ENCODE measurements at places on chromosomes 6 and 20.

DNA sequence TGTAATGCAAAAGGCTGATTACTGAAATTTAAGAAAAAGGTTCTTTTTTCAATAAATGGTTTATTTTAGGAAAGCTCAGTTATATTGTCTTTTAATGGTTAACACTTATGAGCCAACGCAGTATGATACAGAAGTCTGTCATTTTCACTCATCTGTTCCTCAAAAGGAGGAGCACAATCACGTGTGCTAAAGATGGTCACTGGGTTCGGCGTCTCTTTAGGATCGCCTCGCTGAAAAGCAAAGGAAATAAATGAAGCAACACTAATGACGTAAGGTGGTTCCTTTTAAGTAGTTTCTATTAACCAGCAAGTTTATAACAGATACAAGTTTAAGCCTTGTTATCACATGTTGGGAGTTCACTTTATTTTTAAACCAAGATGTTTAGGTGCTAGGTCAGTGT lies 125.7 kb downstream of the MAP3K4 start:
- DNase-seq = no peak

DNA sequence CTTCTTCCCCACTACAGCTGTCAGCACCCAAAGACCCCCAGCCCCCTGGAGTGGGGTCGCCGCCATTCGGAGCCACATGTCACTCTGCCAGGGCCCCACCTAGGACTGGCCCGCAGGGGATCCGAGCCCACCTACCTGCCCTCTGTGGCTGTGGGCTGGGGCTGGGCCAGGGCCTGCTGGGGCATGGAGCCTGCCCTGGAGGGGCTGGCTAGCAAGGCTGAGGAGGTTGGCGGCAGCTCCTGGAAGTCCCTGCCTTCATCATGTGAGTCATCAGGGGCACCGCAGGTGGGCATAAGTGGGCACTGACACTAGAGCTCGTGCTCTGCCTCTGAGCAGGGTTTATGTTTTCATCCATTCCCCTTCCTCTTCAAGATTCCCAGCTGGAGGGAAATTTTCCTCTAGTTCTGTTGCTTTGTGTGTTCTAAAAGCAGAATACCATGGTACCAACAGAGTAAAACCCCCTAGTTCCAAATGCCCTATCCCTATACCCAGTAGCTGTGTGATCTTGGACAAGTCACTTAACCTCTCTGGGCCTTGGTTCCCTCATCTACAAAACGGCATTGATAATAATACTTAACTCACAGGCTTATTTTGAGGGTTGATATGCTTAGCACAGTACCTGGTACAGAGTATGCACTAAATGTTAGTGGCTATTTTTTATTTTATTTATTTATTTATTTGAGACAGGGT lies 8.7 kb upstream of the FANCE start:
- DNase-seq = no peak

- no peak for DNase-seq
Measured at GRCh38 chr20:59004763-59005522, 2.1 kb downstream of the CTSZ start.

GRCh38 chr20:18639501-18639979 lies 51.7 kb downstream of the DTD1 start:
- no peak for DNase-seq

GRCh38 chr6:159309723-159310122 lies 140.5 kb downstream of the FNDC1 start:
- no peak for DNase-seq

- no peak for DNase-seq
Measured at GRCh38 chr6:114569669-114570068, 226.8 kb upstream of the HS3ST5 start.

DNA sequence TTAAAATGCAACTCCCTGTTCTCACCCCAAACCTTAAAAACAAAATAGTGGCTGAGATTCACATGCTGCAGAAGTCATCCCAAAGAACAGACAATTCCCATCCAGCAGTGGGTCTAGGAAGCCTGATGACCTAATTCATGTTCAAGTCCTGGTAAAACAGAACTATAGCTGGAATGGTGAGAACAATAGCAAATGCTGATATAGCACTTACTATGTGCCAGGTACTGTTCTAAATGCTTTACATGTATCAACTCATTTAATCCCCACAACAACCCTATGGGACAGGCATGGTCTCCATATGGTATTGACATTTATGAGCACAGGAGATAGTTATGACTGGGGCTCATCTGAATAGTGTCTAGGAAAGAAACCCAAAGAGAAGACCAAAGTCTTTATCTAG lies 5.6 kb downstream of the DDO start:
- DNase-seq = no peak

- DNase-seq = no peak
Measured at GRCh38 chr20:51034988-51035656, 12.2 kb upstream of the KCNG1 start.

GRCh38 chr20:47428164-47428563 lies 71.7 kb upstream of the ZMYND8 start:
- DNase-seq = no peak

DNA sequence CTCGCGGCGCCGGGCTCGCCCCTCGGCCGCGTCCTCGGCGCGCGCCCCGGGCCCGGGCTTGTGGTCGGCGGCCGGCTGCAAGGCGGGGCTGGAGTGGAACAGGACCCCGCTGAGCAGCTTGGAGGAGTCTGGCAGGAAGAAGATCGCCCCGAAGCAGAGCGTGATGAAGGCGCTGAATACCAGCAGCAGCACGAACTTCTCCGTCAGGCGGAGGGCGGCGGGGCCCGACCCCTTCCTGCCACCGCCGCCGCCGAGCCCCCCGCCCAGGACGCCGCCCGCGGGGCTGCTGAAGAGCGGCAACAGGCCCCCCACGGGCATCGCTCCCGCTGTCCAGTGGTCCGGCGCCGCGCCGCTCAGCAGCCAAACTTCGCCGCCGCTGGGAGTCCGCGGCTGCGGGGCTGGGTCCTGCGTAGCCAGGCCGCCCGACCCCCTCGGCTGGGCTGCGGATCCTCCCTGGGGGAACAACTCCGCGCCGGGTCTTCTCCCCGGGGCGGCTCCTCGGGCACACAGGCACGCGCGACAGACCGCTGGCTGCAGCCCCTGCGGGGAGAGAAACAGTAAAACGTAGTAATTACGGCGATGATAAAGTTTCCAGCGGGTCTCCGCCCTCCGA lies 707 bp downstream of the MAN1A1 start:
- no peak for DNase-seq

GRCh38 chr20:59818911-59819310 lies 114.5 kb downstream of the SYCP2 start:
- DNase-seq = no peak

DNA sequence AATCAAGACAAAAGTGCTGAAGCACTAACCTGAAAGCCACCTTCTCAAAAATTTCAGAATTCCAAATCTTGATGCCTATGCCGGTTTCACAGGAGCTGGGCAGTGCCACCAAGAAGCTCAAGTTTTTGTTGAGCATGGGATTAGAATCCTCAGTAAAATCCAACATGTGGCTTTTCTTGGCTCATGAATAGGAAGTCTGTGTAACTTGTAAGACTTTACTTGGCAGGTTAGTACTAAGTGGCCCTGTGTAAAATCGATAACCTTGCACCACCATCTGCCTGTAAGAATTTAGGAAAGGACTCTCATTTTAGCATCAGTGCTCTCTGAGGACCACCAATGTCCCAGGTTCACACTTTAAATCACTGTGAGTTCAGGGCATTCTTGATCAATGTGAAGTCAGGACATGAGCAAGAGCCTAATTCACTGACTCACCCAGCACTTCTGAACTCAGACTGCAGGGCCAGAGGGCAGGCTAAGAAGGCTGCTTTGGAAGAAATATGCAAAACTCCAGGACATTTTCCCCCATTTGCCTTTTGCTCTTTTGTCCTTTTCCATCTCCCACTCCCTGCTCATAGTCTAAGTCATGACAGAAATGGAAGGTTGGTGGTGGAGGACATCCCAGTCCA lies 113.2 kb downstream of the EDN1 start:
- no peak for DNase-seq

DNA sequence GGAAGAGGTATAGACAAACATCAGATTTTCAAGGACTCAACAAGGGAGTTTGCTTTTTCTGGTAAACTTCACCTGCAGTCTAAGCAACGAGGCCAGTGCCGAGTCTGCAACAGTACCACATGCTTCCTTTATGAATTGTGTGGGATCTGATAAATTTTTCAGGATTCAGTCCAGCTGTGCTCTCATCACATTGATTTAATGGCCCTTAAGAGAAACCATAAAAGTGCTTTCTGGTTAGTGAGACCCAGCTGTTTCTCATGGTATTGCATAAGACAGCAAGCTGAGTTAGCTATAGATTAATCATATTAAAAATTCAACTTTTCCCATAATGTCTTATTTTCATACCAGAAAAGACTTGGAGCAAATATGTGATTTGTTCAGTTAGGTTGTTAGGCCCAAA lies 291.4 kb downstream of the CENPW start:
- DNase-seq = no peak

- DNase-seq = no peak
Measured at GRCh38 chr20:60962367-60963045, 289.6 kb upstream of the CDH4 start.

- DNase-seq = no peak
Measured at GRCh38 chr20:1897541-1897940, 2.3 kb downstream of the SIRPA start.

- no peak for DNase-seq
Measured at GRCh38 chr6:21597801-21598673, 4.5 kb downstream of the SOX4 start.

DNA sequence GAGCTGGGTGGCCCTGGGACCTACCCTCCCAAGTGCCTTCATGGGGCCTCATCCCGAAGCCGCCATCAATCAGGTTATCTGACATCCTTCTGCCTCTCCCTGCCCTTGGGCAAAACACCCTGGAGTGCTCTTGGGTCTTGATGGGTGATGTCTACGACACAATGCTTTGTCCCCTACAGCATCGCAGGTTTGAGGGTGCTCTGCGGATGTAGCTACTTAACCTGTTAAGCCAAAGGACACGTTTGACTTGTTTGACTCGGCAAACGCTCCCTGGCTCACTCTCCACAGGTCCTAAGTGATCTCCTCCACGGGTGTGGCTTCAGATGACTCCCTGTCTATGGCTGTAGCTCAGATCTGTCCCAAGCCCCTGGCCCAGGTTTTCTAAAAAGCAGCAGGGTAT lies 35.6 kb downstream of the TBC1D7 start:
- no peak for DNase-seq

DNA sequence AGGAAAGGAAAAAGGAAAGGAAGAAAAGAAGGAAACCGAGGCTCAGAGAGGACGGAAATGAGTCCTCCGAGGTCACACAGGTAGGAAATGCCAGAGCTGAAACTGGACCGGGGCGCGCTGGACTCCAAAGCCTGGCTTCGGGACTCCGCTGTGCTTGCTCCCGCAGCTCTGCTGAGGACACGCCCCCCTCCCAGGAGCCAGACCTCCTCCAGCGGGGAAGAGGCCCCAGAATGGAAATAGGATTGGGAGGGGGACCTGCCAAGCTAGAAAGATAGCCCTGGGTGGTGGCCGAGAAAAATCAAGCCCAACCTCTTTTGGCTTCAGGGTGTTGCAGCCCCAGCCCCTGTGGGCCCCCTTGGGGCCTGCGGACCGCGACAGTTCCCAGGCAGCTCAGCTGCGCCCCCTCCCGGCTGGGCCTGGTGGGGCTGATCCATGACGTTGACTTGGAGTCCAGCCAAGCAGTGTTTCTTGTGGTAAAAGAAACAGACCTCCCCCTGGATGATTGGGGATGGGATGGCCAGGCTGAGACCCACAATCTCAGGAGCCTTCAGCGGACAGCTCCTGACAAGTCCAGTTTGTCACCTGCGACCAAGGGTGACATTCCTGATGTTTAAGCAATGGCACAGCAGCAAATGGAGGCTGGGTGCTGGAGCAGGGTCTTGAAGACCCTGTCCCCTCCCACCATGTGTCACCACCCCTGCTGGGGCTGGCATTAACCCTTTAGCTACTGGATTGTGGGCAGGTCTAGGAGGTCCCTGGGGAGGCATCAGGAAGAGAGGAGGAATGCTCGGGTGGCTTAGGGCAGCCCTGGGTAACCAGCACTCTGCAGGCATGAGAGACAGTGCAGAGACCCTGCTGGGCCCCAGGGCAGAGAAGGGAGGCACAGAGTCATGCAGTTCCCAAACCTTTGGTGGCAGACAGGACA lies 55.4 kb downstream of the RIPOR3 start:
- DNase-seq = no peak

- DNase-seq = no peak
Measured at GRCh38 chr6:15938107-15938506, 190.8 kb upstream of the MYLIP start.

- DNase-seq = no peak
Measured at GRCh38 chr6:15531973-15532372, 130.9 kb downstream of the DTNBP1 start.

GRCh38 chr6:42688281-42688680 lies 34.1 kb downstream of the PRPH2 start:
- DNase-seq = no peak

DNA sequence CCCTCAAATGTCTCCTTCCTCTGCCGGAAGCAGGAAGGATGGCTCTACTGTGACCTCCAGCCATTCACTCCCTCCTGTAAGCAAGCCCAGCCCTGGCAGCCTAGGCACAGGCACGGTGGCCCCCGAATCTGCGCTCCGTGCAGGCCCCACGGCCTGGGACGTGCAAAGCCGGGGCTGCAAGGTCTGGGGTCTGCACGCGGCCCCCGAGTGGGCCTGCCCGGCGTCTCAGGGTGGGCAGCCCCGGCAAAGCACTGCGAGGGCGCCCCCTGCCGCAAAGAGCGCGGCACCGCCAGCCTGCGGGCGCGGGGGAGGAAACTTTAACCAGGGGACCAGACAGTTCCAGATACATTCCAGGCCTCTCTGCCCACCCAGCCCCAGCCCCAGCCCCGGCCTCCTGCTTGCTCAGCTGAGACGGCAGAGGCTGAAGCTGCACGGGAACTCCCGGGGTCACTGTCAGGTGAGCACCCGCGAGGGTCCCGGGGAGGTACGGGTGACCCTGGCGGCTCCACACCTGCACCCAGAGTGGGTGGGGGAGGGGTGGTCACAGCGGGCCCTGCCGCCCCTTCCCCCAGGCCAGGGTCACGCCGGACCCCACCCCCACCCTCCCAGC lies 98.8 kb downstream of the ASXL1 start:
- DNase-seq = no peak

GRCh38 chr6:147711476-147711875 lies 203.0 kb downstream of the SAMD5 start:
- DNase-seq = no peak

- no peak for DNase-seq
Measured at GRCh38 chr20:37721751-37722150, 27.9 kb downstream of the CTNNBL1 start.

DNA sequence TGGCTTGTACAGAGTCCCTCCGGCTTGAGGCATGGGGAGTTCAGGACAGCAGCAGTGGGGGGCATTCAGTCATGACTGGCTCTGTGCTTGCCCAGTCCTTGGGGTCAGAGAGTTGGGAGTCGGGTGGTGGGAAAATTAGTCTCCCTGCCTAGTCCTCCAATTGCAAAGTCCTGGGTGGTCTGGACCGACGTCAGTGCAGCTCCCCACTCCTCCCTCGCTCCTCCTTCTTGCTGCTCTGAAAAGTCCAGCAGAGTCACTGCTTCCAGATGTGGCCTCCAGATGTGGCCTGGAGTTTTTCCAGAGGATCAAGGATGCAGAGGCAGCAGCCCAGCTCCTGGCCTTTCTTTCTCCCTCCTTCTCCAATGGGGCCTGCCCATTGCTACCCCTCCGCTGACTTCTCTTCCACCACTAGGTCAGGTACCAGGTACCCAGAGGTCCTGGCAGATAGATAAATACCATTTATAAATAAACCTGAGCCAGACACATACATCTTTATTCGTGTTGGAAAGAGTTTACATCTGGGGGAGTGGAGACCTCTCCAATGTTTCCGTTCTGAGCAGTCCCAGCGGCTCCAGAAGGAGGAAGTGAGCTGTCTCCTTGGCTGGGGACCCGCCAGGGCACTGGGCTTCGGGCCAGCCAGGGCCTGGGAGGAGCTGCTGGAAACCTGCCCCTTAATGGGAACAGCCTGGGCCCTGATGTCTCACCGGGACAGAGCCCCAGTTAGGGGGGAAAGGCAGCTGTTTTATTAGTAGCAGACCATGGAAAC lies 49.0 kb upstream of the RNF24 start:
- DNase-seq = peak; percentile 59
